Fibroblast of pulmonary artery (primary cell): ENCODE measurements at places on chromosomes 16 and 17.

GRCh38 chr17:80513892-80514291 is 30.7 kb upstream of the RPTOR start:
- peak; percentile 54 for DNase-seq

GRCh38 chr17:20999841-21000532 is 42.8 kb downstream of the USP22 start:
- DNase-seq = no peak

- DNase-seq = no peak
These were observed 10.6 kb downstream of the ELMO3 start for GRCh38 chr16:67209565-67209964.

DNA sequence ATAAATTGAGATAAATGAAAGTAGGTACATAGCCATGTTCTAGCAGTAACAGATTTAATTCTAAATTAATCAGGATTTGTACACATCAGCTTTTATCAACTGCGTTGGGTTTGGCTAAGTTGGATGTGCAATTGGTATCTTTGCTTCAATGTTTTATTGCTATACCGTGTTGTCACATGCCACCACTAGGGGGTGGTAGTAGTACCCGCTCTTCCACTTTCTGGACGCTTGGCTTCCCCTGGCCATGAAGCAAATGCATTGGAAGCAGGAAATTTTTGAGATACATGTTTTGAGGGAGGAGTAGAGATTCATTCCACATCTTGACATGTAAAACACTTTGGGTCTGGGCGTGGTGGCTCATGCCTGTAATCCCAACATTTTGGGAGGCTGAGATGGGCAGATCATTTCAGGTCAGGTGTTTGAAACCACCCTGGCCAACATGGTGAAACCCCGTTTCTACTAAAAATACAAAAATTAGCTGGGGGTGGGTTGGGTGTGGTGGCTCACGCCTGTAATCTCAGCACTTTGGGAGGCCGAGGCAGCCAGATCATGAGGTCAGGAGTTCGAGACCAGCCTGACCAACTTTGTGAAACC is 58.6 kb downstream of the EMP2 start:
- DNase-seq = peak; percentile 79

DNA sequence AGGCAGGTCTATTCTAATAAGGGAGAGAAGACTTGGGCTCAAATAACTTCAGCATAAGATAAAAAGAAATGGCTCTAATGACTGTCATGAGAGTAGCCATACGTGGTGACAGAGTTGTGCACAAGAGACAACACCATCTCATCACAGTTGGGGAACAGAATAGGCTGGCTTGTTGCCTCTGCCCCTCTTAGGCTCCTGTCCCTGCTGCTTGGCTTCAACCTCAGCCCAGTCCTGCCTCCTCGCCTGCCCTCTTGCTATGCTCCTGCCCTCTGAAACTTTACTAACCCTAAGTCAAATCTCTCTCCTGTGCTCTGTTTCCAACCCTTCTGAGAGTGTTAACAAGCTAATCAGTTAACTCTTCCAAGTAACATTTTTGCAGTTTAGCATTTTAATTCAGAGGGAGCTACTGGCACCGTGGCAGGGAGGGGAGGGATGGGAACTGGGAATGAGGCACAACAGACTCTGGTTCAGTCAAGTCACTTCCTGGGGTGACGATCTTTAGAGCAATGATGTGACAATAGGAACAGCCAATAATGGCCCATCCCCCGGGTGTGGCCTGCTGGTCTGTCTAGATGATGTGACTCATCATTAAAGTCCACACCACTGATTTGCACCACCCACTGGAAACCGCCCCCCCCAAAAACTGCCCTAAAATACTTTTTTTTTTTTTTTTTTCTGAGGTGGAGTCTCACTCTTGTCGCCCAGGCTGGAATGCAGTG is 35.5 kb downstream of the DNAH17 start:
- peak; percentile 11 for DNase-seq

- no peak for DNase-seq
These were observed 21.4 kb downstream of the MYBBP1A start for GRCh38 chr17:4533523-4534504.

DNA sequence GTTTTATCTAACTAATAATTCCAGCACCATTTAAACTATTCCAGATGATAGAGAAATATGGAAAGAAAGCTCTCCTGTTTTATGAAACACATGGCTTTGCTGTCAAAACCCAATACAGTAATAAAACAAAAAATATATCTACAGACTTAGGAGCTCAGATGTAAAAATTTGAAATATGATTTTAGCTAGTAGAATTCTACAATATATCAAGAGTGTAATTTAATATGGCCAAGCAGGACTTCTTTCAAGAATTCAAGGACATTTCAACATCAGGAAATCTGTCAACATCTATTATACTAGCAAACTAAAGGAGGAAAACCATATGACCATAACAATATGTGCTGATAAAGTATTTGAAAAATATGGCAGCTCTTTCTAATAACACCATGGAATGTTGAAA is 57.5 kb downstream of the CCDC182 start:
- peak; percentile 21 for DNase-seq

GRCh38 chr17:2899906-2900305 is 103.7 kb downstream of the RAP1GAP2 start:
- no peak for DNase-seq

GRCh38 chr17:75872434-75873351 is 5.7 kb downstream of the TRIM47 start:
- DNase-seq = peak; percentile 89

GRCh38 chr17:79324194-79324593 is 249.6 kb downstream of the ENGASE start:
- no peak for DNase-seq

GRCh38 chr16:50440991-50441390 is 72.2 kb upstream of the BRD7 start:
- DNase-seq = no peak

GRCh38 chr16:64167936-64168335 is 953.9 kb downstream of the CDH11 start:
- DNase-seq = no peak

- peak; percentile 74 for DNase-seq
These were observed 93.7 kb downstream of the PMP22 start for GRCh38 chr17:15171167-15172047.

- DNase-seq = no peak
These were observed 1.9 kb upstream of the RSAD1 start for GRCh38 chr17:50476545-50477315.

DNA sequence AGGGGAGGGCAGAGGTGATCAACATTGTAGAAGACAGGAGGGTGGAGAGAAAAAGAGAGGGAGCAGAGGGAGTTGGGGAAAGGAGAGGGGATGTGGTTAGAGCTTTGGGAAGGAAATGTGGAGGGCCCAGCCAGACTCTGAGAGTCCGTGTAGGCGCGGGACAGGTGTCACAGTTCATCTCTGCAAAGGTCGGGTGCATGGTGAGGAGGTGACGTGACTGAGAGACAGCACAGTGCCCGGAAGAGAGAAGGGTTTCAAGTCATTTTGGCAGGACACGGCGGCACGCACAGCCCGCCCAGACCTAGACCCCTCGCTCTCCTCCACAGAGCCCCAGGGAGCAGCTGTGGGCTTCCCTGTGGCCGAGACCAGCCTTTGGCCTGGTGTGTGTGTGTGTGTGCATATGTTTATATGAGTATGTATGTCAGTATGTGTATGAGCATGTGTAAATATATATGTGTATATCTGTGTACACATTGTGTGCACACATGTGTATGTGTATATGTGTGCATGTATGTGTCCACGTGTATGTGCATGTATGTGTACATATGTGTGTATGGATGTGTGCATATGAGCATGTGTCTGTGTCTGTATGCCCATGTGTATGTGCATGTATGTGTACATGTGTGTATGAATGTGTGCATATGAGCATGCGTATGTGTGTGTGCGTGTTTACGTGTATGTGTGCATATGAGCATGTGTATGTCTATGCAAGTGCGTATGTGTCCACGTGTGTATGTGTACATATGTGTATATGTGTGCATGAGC is 104.6 kb downstream of the SEC14L1 start:
- no peak for DNase-seq

- no peak for DNase-seq
These were observed 32.7 kb upstream of the CACNG1 start for GRCh38 chr17:67011527-67012175.

- no peak for DNase-seq
These were observed 228.7 kb downstream of the CDH13 start for GRCh38 chr16:82855471-82855870.
